Mammary microvascular endothelial cell (primary cell): ENCODE measurements at places on chromosomes 4 and X. TPM values are rescaled to one million over a fixed set of nuclear protein-coding genes. Genes with fewer than 3 reads are reported as not detected.

Gene ZRSR2
- total RNA-seq: 4.7 and 4.9 TPM in 2 replicates

Gene PLAC1
- 0.44 TPM in 1 of 2 replicates, not detected in the other for total RNA-seq

Gene TCEAL5
- not detected in 2 replicates for total RNA-seq

Gene PABPC1L2A
- not detected in 2 replicates for total RNA-seq

Gene ZMYM3
- 15.3 and 15.6 TPM in 2 replicates for total RNA-seq

Gene C4orf46
- total RNA-seq: 20.5 and 22.4 TPM in 2 replicates

Gene DUX4
- not detected in 2 replicates for total RNA-seq

Gene LUZP4
- not detected in 2 replicates for total RNA-seq

Gene PTTG2
- not detected in 2 replicates for total RNA-seq

Gene PF4V1
- not detected in 2 replicates for total RNA-seq

Gene ZAR1
- total RNA-seq: not detected in 2 replicates

Gene ASB12
- not detected in 2 replicates for total RNA-seq

Gene DGAT2L6
- total RNA-seq: 0.20 TPM in 1 of 2 replicates, not detected in the other

Gene CLDN2
- total RNA-seq: not detected in 2 replicates

Gene SYP
- 0.10 and 0.27 TPM in 2 replicates for total RNA-seq

Gene HELT
- total RNA-seq: not detected in 2 replicates

Gene SCRG1
- not detected in 2 replicates for total RNA-seq

Gene MUC7
- total RNA-seq: not detected in 2 replicates

Gene NWD2
- total RNA-seq: not detected in 2 replicates

Gene REPS2
- 1.00 and 2.6 TPM in 2 replicates for total RNA-seq

Gene HSPA4L
- 9.8 and 17.3 TPM in 2 replicates for total RNA-seq

Gene SPANXD
- not detected in 2 replicates for total RNA-seq

Gene GRIA3
- not detected in 2 replicates for total RNA-seq

Gene NAP1L3
- total RNA-seq: not detected in 2 replicates

Gene STOX2
- 1.4 and 2.3 TPM in 2 replicates for total RNA-seq

Gene CNKSR2
- not detected in 2 replicates for total RNA-seq

Gene ADH1C
- total RNA-seq: not detected in 2 replicates

Gene FNIP2
- 15.5 and 18.2 TPM in 2 replicates for total RNA-seq

Gene CXCL6
- total RNA-seq: 0.67 and 1.5 TPM in 2 replicates

Gene SYNPO2
- total RNA-seq: 0.27 and 0.30 TPM in 2 replicates
